C1 segment of cervical spinal cord (tissue), 14 donors: ENCODE measurements at places on chromosomes 3 and 15.

DNA sequence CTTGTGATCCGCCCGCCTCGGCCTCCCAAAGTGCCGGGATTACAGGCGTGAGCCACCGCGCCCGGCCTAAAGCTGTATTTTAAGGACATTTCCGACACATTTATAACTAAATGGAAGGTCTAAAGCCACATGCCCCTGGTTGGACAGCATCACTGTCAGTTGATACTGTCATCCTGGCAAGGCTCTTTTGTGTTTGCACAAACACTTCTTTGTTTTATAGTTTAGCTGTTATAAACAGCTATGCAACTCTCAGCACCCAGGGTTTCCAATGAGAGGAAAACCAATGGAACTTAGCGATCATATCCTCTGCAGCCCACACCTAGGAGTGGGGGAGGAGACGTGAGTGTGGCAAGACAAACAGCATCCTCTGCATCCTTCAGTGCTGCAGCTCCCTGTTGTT is 19.7 kb downstream of the NIPA1 start:
- DNase-seq: no peak

GRCh38 chr3:187713504-187713903 is 11.1 kb upstream of the RTP2 start:
- no peak for DNase-seq

- DNase-seq: no peak
Measured at GRCh38 chr3:4680227-4680691, 187.1 kb downstream of the ITPR1 start.

GRCh38 chr3:13011573-13012220 is 61.5 kb downstream of the IQSEC1 start:
- no peak for DNase-seq

GRCh38 chr3:101868534-101869464 is 19.5 kb downstream of the NFKBIZ start:
- DNase-seq: no peak

DNA sequence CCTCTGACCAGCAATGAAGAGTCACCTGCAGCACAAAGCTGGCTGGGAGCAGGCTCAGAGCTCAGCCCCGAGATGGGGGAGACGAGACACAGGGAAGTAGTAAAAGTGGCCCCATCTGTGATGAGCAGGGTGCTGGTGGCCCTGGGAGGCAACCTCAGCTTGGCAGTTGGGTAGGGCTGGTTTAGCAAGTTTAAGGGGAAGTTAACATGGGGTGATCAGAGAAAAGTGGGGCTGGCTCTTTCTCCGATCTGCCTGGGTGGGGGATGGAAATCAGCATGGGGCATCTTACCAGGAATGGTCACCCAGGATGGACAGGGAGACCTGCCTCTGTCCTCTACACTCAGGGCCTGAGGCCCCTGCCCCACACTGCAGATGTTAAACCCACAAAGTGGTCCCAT is 29.9 kb upstream of the SFMBT1 start:
- DNase-seq: no peak

GRCh38 chr3:64133987-64134386 is 91.3 kb downstream of the PRICKLE2 start:
- DNase-seq: no peak

GRCh38 chr3:10249833-10250232 is 1.6 kb downstream of the TATDN2 start:
- DNase-seq: no peak

DNA sequence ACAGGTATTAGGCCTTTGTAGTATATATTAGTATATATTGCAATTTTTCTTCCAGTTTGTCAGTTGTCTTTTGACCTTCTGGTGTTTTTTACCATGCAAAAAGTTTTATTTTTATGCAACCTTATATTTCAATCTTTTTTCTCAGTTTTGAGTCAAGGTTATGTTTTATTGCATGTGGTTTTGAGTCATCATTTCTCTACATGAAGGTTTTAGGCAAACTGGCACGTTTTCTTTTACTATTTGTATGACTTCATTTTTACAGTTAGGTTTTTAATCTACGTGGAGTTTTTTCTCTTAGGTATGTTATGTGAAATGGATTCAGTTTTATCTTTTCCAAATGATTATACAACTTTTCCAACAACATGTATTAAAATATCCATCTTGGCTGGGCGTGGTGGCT is 36.8 kb upstream of the TCAIM start:
- no peak for DNase-seq

DNA sequence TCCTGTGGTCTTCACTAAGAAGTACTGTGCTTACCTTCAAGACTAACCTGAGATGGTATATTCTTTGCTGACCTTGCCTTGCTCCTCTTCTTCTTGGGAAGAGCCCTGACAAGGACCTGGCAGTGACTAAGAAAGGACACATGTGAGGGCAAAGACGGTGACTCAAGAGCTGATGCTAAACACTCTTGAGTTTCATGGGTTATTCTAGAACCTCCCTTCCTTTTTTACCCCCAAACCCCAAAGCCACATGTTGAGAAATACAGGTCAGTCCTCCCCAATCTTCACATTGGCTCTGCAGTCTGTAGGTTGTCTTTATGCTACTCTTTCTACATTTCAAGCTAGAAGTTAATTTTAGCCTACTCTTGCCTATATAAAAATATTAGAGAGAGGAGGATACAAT is 200.6 kb downstream of the SEMA6D start:
- DNase-seq: no peak

GRCh38 chr3:62832553-62832952 is 42.7 kb downstream of the CADPS start:
- no peak for DNase-seq

DNA sequence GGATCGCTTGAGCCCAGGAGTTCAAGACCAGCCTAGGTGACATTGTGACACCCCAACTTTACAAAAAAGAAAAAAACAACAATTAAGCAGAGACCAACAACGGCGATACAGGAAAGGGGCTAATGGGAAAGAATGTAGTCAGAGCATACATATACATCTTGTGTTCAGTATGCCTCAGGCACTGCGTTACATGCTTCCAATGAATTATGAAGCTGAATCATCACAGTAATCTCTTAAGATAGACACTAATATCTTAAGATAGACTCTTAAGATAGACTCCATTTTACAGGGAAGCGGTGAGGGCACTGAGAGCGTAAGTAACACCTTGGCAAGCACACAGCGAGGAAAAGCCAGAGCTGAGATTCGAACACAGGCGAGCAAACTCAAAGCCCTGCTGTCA is 6.1 kb upstream of the LDHAL6B start:
- no peak for DNase-seq

GRCh38 chr3:121155028-121155427 is 247.0 kb downstream of the STXBP5L start:
- DNase-seq: no peak

DNA sequence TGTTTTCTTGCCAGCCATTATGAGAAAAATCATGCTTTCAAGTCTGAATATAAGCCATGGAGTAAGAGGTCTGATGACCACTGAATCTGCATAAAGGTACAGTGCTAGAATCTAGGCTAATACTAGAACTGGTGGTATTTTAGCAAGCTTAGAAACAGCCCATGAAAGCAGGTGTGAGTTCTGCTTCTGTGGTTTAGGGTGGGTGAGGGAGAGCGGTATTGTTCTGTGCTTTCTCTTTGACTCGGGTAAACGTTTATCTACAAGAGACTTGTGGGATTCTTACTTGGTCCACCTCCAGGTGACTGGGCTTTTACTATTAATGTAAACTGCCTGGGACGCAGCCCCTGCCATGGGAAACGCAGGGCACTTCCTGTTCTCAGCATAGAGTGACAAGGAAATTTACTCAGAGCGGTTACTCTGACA is 55.2 kb downstream of the PGPEP1L start:
- DNase-seq: no peak
